ENCODE measurements at places on chromosomes 7 and 10.

GRCh38 chr10:102613785-102614184 is 30.5 kb upstream of the TRIM8 start:
- no peak for DNase-seq

DNA sequence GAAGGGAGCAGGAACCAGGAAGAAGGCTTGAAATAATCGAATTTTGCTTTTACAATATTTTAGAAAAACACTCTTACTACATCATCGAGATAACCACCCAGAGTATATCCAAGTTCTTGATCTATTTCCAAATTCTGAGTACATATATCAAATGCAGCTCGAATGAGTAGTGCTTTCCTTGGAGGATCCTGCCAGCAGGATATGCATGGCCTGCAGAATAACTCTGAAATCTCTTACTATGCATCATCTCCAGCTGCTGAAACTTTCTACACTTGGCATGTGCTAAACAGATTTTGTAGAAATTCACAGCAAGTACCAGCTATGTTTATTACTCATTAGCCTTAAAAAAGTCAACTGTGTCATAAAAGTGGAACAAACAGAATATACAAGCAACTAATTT is 44.0 kb upstream of the ANK3 start:
- peak; percentile 61 for DNase-seq

DNA sequence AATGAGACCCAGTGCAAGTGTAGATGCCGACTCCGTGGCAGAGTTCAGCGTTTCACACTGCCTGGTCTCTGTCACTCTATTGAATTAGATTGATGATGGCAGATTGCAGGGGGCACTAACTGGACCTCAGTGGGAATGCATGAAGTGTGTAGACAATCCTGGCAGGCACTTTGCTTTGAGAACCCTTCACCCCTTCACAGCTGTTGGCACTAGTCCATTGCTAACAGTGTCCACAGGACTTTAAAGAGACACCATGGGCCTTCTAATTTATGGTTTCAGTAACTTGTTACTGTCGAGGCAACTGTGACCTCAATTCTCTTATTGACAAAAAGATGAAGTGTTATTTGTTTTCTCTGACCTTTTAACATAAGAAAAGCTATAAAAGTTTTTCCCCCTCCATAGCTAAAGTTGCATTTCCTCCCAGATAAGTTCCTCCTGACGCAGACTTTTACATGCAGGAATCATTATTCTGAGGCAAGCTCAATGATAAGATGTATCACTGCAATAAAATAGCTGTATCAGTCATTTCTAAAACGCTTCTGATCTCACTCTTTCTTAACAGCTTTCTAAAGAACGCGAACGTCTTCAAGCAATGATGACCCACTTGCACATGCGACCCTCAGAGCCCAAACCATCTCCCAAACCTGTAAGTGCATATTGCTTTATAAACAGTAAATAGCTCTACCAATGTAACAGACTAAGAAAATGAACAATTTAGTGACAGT is 238.9 kb downstream of the FOXP2 start:
- DNase-seq: no peak

- no peak for DNase-seq
Observed at GRCh38 chr7:91883676-91884362, 3.3 kb upstream of the MTERF1 start.

DNA sequence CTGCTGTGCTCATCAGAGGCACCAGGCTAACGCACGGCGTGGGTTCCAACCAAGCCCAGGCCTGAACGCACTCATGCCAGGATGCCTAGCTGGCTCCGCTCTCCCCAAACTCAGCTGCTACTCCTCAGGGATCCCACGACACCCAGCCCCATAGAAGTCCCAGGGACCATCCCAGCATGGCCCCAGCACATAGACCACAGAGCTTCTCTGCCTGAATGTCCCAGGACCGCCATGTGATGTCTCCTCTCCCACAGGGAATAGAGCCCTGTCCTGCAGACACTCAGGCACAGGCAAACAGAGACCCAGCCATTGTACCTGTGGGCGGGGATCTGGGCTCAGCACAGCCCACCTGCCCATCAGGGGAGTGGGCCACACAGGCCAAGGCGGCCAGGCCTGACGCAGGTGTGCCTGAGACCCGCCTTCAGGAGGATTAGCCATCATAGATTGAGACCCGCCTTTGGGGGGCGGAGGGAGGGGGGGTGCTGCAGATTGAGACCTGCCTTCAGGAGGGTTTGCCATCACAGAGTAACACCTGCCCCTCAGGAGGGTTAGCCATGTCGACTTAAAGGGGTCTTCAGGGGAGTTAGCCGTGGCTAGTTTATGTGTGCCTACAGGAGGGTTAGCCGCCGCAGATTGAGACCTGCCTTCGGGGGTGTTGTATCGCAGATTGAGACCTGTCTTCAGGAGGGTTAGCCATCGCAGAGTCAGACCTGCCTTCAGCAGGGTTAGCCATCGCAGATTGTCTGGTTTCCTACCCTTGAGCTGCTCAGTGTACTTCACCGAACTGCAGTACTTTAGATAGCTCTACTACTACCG is 29.0 kb downstream of the RASGEF1A start:
- DNase-seq: no peak

GRCh38 chr7:40659231-40659630 is 524.4 kb downstream of the SUGCT start:
- DNase-seq: no peak

GRCh38 chr7:4129481-4130122 is 552.5 kb upstream of the FOXK1 start:
- DNase-seq: no peak

DNA sequence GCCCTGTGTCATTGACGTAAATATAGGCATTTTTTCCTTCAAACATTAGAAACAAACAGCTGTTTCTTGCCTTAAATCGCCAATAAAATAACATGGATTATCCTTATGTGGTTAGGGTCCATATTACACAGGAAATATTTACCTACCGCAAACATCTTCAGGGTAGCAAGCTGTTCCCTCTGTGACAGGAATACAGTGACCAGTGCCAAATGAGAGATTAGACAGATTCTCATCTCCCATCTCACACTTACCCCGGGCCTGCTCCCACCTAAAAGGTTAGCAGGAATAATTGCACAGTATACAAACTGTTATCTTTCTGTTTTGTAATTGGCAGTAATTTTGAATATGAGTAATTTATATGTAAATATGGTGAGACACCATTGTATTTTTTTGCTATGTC is 16.5 kb downstream of the MKI67 start:
- no peak for DNase-seq

DNA sequence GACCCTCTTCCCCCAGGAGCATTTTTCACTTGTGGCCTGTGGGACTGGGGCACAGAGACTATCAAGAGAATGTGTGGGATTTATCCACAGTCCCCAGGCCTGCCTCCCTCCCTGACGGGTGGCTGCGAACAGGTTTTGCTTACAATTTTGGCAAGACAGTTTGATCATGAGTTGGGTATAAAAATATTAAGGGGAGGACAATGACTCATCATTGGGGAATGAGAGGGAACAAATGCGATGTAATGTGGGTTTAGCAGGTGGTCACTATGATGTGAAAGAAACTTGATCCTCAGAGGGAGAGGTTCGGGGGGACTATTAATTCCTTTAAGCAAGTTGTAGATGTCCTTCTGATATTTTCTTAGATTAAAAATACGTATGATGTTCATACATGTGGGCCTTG is 52.2 kb downstream of the EMX2 start:
- no peak for DNase-seq

GRCh38 chr7:80637911-80638765 is at the start of gene CD36:
Gene CD36 (plus strand): TSS chr7:80638642. CDS start chr7:80646741, 8,099 bp downstream.
- DNase-seq: no peak

GRCh38 chr10:124386186-124387077 is 32.3 kb downstream of the OAT start:
- no peak for DNase-seq

DNA sequence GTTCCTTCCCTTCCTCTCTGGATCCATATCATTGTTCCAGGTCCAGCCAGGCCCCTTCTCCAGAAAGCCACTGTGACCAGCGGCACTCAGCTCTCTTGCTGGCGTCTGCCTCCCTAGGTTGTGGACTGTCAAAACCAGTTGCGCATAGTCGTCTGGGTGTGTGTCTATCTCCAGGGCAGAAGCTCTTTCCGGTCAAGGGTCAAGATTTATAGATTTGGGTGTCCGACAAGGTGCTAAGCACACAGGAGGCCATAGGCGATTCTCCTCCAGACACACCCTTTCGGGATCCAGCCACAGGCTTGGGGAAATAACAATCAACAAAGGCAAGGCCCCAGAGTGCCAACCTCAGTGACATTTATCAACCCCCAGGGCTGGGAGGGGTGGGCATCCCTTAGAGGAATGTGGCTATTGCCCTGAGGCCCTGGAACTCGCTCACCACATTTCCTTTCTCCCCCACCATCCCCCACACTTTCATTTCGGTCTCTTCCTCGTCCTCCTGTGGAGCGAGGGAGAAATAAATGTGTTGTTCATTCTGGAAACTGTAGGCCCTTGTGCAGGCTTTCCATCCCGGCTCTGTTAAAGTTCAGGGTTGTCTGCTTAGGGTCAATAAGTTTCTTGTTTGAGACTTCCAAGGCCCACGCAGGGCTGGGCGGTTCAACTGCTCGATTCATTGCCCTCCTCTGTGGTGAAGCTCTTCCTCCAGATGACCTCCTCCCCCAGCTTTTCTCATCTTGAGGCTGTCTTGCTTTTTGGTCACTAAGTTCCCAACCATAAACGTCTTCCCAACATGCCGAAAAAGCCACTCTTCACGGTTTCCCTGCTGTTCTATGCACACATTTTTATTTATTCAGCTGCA is 57.9 kb downstream of the AFAP1L2 start:
- DNase-seq: no peak

DNA sequence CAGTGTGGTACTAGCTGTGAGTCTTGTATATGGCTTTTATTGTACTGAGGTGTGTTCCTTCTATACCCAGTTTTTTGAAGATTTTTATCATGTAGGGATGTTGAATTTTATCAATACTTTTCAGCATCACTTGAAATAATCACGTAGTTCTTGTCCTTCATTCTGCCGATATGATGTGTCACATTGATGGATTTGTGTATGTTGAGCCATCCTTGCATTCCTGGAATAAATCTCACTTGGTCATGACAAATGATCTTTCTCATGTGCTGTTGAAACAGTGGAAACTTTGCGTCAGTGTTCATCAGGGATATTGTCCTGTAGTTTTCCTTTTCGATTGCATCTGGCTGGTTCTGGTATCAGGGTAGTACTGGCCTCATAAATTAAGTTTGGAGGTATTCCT is 7.1 kb upstream of the PRKAR1B start:
- DNase-seq: no peak

DNA sequence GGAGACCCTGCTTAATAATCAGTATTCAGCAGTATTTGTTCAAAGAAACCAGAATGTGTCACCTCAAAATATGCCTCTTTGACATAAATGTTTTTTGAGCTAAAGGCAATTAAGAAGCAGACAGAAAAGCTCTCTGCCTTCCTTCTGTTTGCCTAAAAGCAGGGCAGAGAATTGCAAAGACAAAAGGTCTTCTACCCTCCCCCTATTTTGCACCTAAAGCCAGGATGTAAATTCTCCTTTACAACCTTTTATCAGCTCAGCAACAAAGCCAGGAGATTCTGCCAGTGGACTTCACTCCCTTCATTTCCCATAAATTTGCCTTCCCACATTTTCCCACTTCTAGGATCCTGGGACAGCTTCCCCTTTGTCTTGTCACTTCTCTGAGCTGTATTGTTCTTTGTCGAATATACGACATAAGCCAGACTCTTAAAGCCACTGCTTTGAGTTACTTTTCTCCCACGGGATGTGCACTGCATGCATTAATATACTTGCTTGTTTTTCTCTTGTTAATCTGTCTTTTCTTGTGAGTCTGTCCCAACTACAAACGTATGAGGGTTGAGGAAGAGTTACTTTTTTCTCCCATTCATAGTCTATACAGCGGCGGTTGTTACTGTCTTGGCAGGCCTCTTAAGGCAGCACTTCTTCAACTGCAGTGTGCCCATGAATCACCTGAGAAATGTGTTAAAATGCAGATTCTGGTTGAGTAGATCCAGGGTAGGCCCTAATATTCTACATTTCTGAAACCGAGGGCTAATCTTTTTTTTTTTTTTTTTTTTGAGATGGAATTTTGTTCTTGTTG is 48.2 kb downstream of the ST8SIA6 start:
- no peak for DNase-seq

DNA sequence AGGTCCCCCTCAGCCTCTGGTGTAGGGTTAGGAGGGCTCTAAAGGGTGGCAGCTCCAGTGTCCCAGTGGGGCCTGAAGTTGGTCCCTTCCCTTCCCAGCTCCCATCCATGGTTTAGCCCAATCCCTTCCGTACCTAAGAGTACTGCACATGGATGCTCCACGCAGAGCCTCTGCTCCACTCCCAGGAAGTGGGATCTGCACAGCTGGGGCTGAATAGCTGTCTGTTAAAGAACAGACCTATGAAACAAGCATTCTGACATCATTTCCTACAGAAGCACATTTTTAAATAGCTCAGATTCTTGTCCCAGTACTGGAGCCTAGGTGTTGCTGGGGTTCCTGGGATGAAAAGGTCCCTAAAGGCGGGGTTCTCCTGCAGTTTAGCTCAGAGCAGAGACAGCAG is 135.9 kb downstream of the ZMYND11 start:
- no peak for DNase-seq

- no peak for DNase-seq
Observed at GRCh38 chr10:133235932-133236331, 1.7 kb upstream of the VENTX start.

DNA sequence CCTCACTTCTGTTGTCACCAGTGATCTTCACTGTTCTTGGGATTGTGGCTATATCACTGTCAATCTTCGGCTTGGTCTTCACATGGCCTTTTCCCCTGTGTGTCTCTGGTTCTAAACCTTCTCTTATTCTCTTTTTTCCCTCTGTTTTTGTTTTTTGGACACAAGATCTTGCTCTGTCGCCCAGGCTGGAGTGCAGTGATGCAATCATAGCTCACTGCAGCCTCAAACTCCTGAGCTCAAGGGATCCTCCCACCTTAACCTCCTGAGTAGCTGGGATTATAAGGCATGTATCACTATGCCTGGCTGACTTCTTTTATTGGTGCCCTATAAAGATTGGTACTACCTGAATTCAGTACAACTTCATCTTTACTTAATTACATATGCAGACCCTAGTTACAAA is 143.4 kb upstream of the EFCAB10 start:
- no peak for DNase-seq

GRCh38 chr10:104033401-104033930 is 52.2 kb downstream of the COL17A1 start:
- DNase-seq: no peak

All from AG09309 (cell line).